ENCODE measurements at places on chromosomes 12 and 14. TPM values are rescaled to one million over a fixed set of nuclear protein-coding genes. Genes with fewer than 3 reads are reported as not detected.

The HSPB8 gene
- polyA plus RNA-seq: 28.2 TPM

The ZNF891 gene
- polyA plus RNA-seq: 1.3 TPM

The PLA2G1B gene
- 0.19 TPM for polyA plus RNA-seq

The PRB3 gene
- 0.25 TPM for polyA plus RNA-seq

The CD4 gene
- 5.1 TPM for polyA plus RNA-seq

The PZP gene
- 0.08 TPM for polyA plus RNA-seq

The PLXNC1 gene
- polyA plus RNA-seq: 0.86 TPM

The PTPRQ gene
- not detected for polyA plus RNA-seq

The TRIM9 gene
- 2.4 TPM for polyA plus RNA-seq

The MGST1 gene
- polyA plus RNA-seq: 268 TPM

The EFS gene
- 39.0 TPM for polyA plus RNA-seq

The STAT2 gene
- 39.9 TPM for polyA plus RNA-seq
